ENCODE measurements at places on chromosomes 11 and 22.

- no peak for DNase-seq
Observed at GRCh38 chr11:131760091-131761061, 390.0 kb downstream of the NTM start.

DNA sequence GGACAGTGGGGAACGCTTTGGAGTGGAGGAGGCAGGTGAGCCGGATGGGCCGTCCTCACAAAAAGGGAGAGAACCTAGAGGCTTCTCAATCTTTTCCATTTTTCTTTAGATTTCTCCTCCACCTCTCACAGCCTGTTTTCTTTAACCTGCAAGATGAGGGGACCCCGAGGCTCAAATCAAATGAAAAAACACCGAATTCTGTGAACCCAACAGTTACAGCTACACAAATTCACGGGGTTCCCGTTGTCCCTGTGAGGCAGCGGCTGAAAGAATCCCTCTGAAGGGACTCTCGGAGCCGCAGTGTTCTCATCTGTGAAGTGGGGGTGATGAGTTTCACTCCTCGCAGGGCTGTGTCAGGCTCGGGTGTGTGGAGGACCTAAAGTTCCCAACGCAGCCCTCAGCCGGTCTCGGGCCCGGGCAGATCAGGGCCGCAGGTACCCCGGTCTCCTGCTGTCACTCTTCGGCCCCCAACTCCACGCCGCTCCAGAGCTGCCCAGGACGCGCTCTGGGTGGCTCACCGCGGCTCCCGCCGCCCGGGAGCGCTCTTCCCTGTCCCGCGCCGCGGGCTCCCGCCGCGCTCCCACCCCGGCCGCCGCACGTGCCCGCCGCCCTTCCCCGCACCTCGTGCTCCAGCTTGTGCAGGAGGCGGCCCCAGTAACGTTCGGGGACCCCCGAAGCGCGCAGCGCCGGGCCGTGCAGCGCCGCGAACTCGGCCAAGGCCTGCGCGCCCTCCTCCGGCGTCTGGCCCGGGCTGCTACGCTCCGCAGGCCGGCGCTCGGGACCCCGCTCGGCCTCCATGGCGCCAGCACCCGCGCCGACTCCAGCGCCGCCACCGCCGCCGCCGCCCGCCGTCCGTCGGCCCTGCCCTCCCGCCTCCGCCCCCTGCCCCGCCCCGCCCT, at the start of gene TTLL12:
TSS of gene TTLL12 (minus strand) at position 863 of the 899 bp plus-strand sequence. CDS start at position 798, 65 bp downstream.
- DNase-seq: peak; percentile 87

GRCh38 chr11:92101920-92102319, 122.7 kb upstream of the FAT3 start:
- DNase-seq: no peak

GRCh38 chr11:19183646-19184045, 18.1 kb downstream of the CSRP3 start:
- peak; percentile 29 for DNase-seq

DNA sequence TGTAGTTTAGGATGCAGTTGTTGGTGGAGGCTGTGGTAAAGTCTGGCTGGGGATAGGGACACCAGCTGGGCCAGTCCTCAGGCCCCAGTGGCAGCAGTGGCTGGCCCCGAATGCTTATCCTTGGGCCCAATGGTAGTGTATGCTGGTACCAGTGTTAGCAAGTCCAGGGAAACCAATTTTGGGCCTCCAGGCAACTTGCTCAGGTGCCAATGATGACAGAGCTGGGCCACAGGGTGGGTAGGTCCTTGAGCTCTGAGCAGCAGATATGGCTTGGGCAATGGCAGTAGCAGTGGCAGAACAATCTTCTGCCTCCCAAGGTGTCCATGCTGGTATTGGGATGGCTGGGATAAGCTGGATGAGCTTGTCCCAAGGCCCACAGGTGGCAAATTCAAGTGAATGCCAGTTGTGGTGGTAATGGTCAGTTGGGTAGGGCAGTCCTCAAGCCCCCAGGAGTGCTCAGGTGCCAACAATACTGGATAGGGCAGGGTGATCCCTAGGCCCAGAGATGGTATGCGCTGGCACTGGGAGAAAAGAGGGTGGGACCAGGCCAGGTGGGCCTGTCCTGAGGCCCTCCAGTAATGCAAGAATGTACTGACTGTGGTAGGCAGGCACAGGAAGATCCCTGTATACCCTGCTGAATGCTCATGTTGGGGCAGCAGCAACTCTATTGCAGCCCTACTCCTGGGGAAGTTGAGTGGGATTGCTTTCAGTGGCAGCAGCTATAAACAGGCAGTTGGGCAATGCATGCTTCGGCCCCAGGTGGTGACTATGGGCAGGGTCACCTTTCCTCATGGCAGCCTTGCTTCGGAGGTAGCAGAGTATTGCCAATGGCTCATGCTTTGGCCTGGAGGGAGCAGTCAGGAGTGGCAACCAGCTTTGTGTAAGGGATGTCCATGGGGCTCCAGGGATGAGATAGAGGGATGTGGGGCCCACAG, 54.7 kb downstream of the KCNQ1OT1 start:
- DNase-seq: no peak

DNA sequence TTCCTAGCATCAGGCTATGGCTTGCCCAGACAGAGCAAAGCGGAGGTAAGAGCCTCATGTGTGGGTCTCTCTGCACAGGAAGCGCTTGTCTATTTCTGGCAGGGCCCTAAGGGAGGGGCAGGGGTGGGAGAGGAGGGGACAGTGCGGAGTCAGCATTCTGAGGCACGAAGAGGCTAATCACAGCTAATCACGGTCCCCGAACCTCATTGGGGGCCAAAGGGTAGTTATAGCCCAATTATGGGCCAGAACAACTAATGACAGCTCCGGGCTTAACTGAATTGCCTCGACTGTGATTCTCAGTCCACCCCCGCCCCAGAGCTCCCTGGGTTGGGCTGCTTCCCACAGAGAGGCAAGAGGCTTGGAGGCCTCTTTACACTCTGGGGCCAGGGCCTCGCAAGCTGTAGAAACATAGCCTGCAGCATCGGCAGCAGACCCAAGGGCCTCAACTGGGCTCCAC, 72.7 kb upstream of the PRDM11 start:
- DNase-seq: no peak

GRCh38 chr11:1732418-1733008, 17.9 kb downstream of the IFITM10 start:
- no peak for DNase-seq

DNA sequence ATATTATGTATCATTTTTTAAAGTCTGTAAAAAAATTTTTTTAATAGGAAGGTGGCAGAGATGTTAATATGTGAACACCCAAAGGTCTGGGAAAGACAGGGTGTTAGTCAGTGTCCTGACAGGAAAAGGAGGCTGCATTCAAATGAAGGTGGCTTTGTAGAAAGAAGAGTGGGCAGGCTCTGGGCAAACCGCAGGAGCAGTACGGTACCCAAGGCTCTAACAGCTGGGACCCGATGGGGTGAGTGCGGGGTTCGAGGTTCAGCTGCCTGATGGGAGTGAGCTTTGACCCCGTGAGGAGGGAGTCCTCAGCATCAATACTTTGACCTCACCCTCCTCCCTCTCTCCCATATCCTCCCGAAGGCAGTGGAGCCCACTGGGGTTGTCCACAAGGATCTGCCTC, 142.5 kb downstream of the C11orf91 start:
- DNase-seq: no peak

- DNase-seq: no peak
Observed at GRCh38 chr22:48057116-48057835, 1294.8 kb downstream of the TBC1D22A start.

- DNase-seq: no peak
Observed at GRCh38 chr11:6061475-6061874, 30.9 kb upstream of the OR56A1 start.

DNA sequence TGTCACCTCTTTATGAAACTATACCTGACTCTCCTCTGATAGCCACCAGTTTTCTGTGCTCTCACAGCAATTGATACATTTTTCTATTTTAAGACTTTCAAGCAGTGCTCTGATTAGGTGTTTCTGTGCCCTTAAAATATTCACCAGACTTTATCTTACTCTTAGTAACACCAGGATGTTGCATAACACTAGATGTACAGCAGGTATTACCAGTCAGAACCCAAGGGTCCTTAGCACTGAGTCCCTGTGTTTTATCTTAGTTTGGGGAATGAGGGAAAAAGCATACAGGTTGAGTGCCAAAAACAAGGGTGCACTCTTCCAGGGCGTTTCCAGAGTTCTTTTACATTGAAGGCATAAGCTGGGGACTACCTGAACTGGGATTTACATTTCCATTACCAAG, 51.4 kb downstream of the COPB1 start:
- DNase-seq: no peak

- peak; percentile 6 for DNase-seq
Observed at GRCh38 chr11:8018484-8019313, 31.6 kb downstream of the EIF3F start.

GRCh38 chr11:33893711-33894397, 2.0 kb upstream of the LMO2 start:
- DNase-seq: peak; percentile 82

DNA sequence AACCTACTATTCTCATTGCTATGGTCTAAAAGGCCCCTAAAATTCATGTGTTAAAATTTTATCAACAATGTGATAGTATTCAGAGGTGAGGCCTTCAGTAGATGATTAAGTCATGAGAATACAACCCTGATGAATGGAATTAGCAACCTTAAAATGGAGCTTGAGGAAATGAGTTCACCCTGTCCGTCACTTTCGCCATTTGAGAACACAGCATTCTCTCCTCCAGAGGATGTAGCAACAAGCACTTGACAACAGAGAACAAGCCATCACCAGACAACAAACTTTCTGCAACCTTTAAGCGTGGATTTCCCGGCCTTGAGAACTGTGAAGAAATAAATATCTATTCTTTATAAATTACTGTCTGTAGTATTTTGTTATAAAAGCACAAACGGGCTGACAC, 197.0 kb downstream of the SBF2 start:
- DNase-seq: no peak

DNA sequence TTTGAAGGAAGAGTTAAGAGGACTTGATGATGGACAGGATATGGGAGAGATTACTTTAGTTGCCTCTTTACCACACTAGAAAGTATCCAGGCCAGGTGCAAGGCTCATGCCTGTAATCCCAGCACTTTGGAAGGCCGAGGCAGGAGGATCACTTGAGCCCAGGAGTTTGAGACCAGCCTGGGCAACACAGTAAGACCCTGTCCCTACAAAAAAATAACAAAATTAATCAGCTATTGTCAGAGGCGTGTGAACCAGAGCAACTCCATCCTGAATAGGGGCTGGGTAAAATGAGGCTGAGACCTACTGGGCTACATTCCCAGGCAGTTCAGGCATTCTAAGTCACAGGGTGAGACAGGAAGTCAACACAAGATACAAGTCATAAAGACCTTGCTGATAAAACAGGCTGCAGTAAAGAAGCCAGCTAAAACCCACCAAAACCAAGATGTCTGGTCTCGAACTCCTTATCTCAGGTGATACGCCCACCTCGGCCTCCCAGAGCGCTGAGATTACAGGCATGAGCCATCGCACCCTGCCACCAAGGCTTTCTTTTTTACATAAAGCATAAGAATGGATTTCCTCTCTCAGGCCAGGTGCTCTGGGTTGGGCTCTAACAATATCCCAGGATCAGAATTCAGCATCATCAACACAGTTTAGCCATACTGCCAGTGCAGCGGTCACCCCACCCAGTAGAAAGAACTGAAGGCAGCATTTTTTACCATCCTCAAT, 17.8 kb downstream of the PI4KA start:
- no peak for DNase-seq

GRCh38 chr22:19466126-19466716, 12.8 kb downstream of the UFD1 start:
- DNase-seq: no peak

DNA sequence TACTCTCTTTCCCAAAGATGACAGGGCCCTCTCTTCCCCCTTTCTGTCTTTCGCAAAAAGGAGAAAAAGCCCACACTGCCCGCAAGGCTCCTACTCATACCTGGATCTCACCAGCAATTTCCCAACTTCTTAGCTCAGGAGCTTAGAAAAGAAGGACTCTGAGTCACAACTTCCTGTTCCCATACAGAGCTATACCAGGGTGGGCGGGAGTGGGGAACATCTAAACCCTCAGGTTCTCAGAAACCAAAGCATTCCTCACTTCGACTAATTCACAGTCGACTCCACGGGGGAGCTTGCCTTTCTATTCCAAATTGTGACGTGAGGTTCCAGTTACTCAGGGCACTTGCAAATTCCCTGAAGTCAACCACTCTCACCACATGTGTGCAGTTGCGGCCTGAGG, 61.9 kb downstream of the MTNR1B start:
- no peak for DNase-seq

GRCh38 chr22:33757041-33757801, 163.1 kb downstream of the LARGE1 start:
- DNase-seq: no peak

DNA sequence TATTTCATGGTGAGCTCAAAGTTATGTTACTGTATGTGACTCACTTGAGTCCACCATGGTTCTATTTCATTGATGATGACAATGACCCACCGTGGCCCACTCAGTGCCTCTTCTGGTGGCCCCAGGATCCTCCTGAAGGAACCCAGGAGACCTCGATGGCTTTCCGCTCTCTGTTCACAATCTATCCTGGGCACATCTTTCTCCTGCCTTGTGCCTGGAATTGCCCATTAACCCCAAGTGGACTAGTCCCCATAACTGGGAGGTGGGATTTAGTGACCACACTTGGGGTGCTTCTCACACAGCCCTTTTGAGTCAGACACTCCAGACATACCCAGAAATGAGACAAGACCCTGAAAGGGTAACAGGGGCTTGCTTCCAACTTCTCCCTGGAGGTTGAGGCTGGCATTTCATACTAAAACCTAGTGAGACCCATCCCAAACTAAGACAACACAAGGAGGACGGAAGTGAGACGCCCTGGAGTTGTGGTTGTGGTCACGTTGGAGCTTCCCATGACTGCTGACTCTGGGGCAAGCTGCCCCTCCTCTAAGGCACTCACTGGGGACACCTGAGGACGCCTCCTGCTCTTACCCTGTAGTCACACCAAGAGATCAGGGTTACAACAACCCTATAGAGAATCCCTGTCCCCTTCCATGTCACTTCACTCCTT, 22.1 kb downstream of the IGLL5 start:
- no peak for DNase-seq

DNA sequence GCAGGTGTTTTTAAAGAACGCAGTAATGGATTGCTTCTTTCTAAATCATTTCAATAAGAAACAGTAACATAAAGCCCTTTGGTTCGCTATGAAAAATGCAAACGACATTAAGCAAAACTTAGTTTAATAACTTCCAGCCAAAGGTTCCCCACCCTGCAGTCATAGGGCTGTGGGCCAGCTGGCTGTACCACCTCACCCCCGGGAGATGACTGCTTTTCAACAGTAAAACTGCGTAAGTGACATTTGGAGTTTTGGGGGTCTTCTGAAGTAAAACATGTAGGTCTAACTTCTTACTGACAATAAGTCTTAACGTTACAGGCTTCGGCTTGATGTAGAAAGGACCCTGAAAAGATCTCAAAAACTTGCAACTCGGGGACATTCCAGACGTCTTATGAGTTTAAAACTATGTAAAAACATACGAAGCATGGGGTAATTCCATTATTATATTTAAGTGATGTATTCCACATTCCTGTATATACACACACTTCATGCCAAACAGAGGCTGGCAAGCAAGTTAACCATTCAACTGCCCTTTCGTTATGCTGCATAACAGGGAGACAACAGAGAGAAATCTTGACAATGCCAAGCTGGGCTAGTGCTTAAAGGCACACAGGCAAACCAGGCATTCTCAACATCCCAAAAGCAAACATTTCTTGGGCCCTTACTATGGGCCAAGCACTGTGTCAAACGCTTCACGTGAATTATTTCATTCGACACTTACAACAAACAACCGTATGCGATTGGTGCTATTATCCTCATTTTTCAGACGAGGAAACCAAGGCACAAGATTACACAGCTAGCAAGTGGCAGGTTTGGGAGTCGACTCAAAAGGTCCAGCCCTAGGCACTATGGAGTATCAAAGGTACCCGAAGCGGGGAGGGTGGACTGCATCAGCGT, 1.2 kb downstream of the MRTFA start:
- DNase-seq: no peak

All from erythroblast (primary cell).